Non-pigmented ciliary epithelial cell (primary cell): ENCODE measurements at places on chromosomes 11 and 22.

GRCh38 chr11:897253-898142 is 13.1 kb downstream of the CHID1 start:
- no peak for DNase-seq

- DNase-seq = no peak
Observed at GRCh38 chr11:48005831-48006270, 25.5 kb downstream of the PTPRJ start.

- DNase-seq = peak; percentile 43
Observed at GRCh38 chr11:124769806-124770774, 8.0 kb upstream of the ESAM start.

DNA sequence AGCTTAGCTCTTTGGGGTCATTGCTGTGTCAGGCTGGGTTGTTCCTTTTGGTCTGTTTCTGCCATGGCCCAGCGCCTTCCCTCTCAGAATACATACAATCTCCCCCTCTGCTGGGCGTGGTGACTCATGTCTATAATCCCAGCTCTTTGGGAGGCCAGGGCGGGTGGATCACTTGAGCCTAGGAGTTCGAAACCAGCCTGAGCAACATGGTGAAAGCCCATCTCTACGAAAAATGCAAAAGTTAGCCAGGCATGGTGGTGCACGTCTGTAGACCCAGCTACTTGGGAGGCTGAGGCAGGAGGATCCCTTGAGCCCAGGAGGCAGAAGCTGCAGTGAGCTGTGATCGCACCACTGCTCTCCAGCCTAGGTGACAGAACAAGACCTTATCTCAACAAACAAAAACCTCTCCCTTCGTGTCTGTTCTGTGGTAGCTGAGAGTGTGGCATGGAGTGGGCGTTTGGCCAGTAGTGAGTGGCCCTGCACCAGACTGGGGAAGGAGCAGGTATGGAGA is 46.7 kb upstream of the RAB1B start:
- DNase-seq = no peak

DNA sequence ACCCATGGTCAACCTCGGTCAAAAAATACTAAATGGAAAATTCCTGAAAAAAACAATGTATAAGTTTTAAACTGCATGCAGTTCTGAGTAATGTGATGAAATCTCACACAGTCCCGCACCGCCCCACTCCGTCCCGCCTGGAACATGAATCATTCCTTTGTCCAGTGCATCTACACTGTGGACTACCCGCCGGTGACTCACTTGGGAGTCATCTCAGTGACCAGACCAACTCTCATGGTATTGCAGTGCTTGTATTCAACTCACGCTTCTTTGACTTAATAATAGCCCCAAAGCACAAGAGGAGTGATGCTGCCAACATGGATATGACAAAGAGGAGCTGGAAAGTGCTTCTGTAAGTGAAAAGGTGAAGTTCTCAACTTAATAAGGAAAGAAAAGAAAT is 48.8 kb downstream of the ARHGAP32 start:
- peak; percentile 98 for DNase-seq

GRCh38 chr11:9716275-9717039 is 52.6 kb downstream of the SWAP70 start:
- peak; percentile 48 for DNase-seq

- DNase-seq = no peak
Observed at GRCh38 chr11:75350743-75351540, 519 bp downstream of the ARRB1 start.

- no peak for DNase-seq
Observed at GRCh38 chr22:38193580-38193979, 8.2 kb upstream of the MAFF start.

DNA sequence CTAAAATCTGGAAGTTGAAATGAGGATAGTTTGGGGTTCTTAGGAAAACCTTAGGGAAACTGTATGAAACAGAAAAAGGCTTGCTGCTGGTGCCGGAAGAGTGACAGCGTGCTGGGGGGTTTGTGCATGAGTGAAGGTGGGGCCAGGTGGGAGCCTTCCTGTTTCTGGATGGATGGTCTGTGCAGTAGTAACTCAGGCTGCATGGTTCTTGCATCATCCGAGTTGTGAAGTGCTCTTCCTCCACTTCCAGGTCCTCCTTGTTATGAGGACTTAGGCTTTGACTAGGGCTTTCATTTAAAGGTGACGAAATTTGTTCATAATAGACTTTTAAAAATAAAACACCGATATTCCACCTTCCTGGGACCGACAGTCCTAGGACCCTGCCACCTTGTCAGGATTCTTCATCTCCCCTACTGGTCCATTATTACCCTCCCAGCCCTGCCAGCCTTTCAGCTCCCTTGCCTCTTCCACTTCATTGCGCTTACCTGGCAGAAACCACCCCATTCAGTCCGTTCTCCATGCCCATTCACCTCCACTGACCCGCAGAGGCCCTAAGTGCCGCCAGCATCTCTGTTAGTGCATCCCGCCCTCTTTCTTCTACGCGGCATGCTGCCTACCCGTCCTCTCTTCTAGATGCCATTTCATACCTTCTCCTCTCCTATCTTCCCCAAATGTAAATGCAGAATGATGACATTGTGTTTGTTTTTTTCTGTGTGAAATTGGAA is 47.3 kb downstream of the PPFIA1 start:
- no peak for DNase-seq

DNA sequence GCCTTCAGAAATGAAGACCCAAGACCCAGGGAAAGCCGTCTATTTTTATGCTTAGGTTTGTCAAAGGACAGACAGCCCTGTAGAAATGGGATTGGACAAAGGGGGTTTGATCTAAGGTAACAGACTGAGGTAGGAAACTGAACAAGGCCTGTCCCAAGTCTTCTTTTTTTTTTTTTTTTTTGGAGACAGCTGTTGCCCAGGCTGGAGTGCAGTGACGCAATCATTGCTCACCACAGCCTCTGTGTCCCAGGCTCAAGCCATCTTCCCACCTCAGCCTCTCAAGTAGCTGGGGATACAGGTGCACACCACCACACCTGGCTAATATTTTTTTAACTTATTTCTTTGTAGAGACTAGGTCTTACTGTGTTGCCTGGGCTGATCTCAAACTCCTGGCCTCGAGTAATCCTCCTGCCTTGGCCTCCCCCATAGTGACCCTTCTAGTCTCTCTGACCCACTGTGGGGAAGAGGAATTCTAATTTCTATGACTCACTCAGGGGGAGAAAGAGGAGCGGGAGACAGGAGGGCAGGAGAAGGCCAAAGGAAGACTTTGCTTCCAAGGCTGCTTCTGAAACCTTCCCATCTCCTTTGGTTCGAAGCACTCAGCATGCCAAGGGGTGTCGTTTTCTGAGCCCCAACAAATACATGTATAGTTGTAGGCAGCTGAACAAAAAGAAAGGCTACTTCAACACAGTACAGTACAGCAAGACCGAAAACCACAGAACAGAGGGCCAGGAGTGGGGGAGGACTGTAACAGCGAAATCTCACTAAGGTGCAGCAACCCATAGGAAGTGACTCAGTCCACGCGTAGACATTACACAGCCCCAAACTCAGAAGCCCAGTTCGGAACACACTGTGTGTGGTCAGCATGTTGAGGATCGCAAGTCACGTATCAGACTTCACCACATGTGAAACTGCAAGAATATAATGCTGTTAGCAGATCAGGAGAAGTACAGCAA is 872 bp downstream of the TMA7B start:
- DNase-seq = peak; percentile 99

- DNase-seq = no peak
Observed at GRCh38 chr22:30241576-30242371, 4.8 kb downstream of the LIF start.

GRCh38 chr11:73198677-73199076 is 19.4 kb upstream of the P2RY2 start:
- no peak for DNase-seq

GRCh38 chr11:76237914-76238313 is 31.6 kb upstream of the WNT11 start:
- no peak for DNase-seq

DNA sequence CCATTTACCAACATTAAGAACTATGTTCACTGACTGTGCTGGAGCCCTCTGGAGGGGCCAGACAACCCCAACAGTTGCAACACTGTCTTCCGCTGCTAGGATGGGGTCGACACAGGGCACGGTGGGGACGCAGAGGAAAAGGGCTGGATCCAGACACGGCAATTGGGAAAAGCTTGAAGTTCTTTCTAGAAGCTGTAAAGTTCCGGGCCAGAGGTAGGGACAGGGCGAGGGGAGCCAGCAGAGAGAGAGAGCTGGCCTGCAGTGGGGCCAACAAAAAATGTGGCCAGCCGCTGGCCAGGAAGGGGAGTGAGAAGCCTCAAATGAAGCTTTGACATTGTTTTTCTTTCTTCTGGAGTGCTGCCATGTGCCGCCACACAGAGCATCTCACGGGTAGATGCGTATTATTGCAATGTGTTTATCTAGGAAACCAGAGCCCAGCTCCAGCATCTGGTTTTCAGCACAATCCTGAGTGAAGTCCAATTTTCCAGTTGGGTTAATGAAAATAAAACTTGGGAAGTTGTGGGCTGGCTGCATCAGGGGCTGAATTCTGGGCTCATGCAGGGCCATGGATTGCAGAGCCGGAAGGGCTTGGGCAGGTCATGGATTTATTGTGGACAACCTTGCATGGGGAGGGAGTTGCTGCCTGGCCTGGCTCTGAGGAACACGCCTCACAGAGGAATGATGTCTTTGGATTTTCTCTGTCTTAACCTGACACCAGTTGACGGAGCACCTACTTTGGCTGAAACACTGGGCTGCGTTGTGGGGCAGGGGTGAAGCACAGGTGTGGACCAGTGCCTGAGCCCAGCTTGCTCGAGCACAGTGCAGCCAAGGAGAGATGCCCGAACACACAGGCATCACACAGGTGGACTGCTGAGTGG is 67.6 kb upstream of the AMPD3 start:
- no peak for DNase-seq

GRCh38 chr11:33291004-33291777 is 34.0 kb downstream of the HIPK3 start:
- DNase-seq = no peak

- DNase-seq = no peak
Observed at GRCh38 chr11:111807076-111807475, 40.9 kb upstream of the PPP2R1B start.

- peak; percentile 22 for DNase-seq
Observed at GRCh38 chr11:131816051-131816450, 445.6 kb downstream of the NTM start.

GRCh38 chr11:130731401-130731800 is 184.9 kb downstream of the SNX19 start:
- DNase-seq = no peak

DNA sequence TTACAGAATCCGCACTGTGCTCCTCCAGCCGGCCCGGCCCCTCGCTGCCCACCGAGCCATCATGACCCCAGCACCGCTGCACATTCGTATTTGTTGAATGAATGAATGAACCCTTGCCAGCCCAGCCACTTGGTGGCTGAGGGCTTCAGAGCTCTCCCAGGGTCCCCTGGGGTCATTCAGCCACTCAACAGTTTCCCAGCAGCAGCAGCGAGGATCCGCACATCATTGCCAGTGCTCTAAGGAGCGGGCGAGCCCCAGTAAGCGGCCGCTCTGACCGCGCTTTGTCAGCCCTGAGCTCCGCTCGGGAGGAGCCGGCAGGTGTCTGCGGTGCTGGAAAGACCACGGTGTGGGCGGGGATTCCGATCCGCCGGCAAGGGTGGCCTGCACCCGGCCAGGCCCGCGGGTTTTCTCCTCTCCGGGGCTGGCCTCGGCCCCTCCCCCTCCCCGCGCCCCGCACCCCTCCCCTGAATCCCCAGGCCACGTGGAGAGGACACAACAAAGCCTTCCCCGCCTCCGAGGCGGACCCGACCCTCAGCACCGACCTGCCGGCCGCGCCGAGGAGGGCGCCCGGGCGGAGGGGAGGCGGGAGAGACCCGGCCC is 563 bp downstream of the BID start:
- no peak for DNase-seq
